ENCODE measurements at places on chromosomes 2 and 18.
A peak's percentile ranks its signal among the peaks of the same experiment; 100 is the strongest.

DNA sequence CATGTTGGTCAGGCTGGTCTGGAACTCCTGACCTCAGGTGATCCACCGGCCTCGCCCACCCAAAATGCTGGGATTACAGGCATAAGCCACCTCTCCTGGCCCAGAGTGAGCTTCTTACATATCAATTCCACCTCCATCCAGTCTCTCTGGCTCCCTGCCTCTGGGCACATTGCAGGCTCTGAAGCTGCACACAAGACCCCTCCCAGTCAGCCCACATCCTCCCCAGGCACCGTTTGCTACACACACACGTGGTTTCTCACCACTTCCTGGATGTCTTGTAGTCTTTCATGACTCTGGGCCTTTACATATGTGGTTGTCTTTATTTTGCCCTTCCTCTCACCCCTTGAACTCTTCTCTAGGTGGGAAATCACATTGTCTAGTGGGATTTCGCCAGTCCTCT, 64.0 kb upstream of the CABLES1 start:
- peak; percentile 52 for DNase-seq
- peaks cover 47% of the 10 kb centered on the region for H3K4me1 ChIP-seq
- no peaks in the 10 kb centered on the region for H3K36me3 ChIP-seq
- peak overlapping the region; percentile 83 for H3K4me3 ChIP-seq

DNA sequence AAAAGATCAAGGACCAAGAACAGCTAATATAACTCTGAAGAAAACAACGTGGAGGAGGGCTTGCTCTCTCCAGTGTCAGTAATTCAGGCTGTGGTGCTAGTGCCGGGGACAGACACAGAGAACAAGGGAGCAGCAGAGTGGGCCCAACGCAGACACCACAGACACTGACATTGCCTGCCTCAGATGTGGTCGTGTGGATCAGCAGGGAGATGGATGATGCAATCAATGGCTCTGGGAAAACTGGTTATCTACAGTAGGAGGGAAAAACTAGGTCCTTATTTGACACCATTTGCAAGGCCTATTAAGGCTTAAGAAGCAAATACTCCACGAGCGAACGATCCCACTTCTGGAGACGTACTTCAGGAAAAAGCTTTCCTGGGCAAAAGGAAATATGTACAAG, 36.1 kb downstream of the HDLBP start:
- no peak overlapping the region for H3K4me3 ChIP-seq
- no peak overlapping the region for H3K27ac ChIP-seq
- H3K4me1 ChIP-seq, result peaks cover 32% of the 10 kb centered on the region
- no peaks in the 10 kb centered on the region for H3K36me3 ChIP-seq
- DNase-seq, result no peak

DNA sequence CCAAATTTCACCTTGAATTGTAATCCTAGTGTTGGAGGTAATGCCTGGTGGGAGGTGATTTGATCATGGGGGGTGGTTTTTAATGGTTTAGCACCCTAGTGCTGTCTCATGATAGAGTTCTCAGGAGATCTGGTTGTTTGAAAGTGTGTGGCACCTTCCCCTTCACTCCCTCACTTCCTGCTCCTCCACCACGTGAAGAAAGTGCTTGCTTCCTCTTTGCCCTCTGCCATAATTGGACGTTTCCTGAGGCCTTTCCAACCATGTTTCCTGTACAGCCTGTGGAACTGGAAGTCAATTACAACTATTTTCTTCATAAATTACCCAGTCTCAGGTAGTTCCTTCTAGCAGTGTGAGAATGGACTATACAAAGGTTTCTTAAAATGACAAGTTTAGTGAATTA, 251.8 kb upstream of the NETO1 start:
- DNase-seq, result no peak
- no peak overlapping the region for H3K27ac ChIP-seq
- H3K4me1 ChIP-seq, result no peaks in the 10 kb centered on the region
- no peaks in the 10 kb centered on the region for H3K36me3 ChIP-seq

GRCh38 chr18:35110059-35110458, 68.8 kb downstream of the MAPRE2 start:
- H3K4me3 ChIP-seq, result no peak overlapping the region
- no peak overlapping the region for H3K27ac ChIP-seq
- DNase-seq, result no peak
- no peaks in the 10 kb centered on the region for H3K27me3 ChIP-seq
- peaks cover 37% of the 10 kb centered on the region for H3K4me1 ChIP-seq

DNA sequence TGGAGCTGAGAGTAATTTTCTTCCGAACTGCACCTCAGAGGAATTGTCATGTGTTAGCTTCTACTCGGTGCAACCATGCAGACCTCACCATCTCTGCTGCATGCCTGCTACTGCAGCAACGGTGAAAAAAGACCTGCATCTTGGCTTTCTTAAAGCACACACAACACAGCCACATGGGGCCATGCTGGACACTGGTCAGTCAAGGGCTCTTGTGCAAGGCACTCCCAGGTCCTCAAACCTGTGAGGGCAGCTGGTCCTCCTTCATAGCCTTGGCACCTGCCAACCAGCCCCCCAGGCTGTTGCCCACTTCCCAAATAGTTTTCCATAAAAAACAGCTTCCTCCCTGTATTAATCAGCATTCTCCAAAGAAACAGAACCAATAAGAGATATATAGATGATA, 113.5 kb upstream of the TEX51 start:
- H3K27ac ChIP-seq, result no peak overlapping the region
- peaks cover 32% of the 10 kb centered on the region for H3K27me3 ChIP-seq
- DNase-seq, result no peak
- peaks cover 2% of the 10 kb centered on the region for H3K4me1 ChIP-seq
- peaks cover 3% of the 10 kb centered on the region for H3K36me3 ChIP-seq

DNA sequence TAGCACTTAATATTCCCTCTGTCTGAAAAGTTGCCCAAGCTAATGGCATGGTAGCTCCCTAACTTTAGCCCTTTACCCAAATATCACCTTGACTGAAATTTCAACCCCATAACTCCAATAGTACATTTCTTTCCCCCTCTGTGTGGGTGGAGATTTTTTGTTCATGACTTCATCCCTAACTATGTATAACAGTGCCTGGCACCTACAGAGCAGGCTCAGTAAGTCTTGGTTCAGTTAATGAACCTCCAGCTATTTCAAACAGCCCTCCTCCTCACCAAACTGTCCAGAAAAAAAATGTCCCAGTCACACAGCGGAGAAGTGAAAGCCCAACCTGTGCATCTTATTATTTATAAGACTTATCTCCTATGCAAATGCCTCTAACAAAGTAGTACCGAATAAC, 18.6 kb downstream of the BUB1 start:
- H3K4me3 ChIP-seq, result no peak overlapping the region
- H3K27me3 ChIP-seq, result no peaks in the 10 kb centered on the region
- no peak for DNase-seq
- no peaks in the 10 kb centered on the region for H3K36me3 ChIP-seq

- no peak for DNase-seq
- peaks cover 23% of the 10 kb centered on the region for H3K27me3 ChIP-seq
- peaks cover 5% of the 10 kb centered on the region for H3K4me1 ChIP-seq
- no peak overlapping the region for H3K27ac ChIP-seq
- no peak overlapping the region for H3K4me3 ChIP-seq
These were observed 42.1 kb upstream of the ARHGAP25 start for GRCh38 chr2:68692511-68692910.

- H3K4me3 ChIP-seq, result no peak overlapping the region
- H3K36me3 ChIP-seq, result no peaks in the 10 kb centered on the region
- no peaks in the 10 kb centered on the region for H3K27me3 ChIP-seq
- no peak for DNase-seq
- H3K27ac ChIP-seq, result no peak overlapping the region
- no peaks in the 10 kb centered on the region for H3K4me1 ChIP-seq
These were observed 34.9 kb downstream of the LAMA1 start for GRCh38 chr18:7082671-7083070.

DNA sequence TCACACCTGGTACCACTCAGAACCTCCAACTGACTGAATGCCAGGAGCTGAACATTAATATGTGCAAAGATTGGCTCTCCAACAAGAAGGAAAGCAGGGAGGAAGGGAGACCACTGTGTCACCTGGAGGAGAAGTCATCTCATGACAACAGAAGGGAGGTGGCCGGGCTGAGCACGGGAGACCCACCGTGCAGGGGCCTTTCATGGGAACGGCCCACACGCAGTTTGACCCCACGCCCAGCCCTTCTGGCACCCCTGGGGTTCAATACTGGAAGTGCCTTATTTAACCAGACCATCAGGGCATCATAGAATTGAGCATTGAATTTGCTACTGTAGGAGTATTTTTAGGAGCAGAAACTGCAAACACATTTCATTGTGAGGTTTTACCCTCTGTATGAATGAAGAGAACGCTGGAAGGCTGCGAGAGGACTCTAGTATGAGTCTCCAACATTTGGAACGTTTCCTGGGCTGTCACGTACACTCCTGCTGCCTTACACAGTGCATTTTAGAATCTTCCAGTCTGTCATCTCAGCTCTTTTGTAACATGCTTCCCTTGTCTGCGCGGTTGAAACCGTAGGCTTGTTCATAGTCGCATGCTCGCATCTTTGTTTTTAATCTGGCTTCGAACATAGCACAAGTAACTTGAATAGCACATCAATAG, 132.1 kb downstream of the NFATC1 start:
- H3K4me3 ChIP-seq, result no peak overlapping the region
- H3K27ac ChIP-seq, result no peak overlapping the region
- H3K27me3 ChIP-seq, result no peaks in the 10 kb centered on the region
- no peak for DNase-seq
- peaks cover 4% of the 10 kb centered on the region for H3K36me3 ChIP-seq
- H3K4me1 ChIP-seq, result peaks cover 26% of the 10 kb centered on the region

GRCh38 chr2:68943581-68944568, 8.8 kb downstream of the GKN2 start:
- no peak for DNase-seq
- H3K27ac ChIP-seq, result no peak overlapping the region
- H3K27me3 ChIP-seq, result peaks cover 45% of the 10 kb centered on the region
- H3K4me3 ChIP-seq, result no peak overlapping the region
- H3K4me1 ChIP-seq, result peaks cover 5% of the 10 kb centered on the region

DNA sequence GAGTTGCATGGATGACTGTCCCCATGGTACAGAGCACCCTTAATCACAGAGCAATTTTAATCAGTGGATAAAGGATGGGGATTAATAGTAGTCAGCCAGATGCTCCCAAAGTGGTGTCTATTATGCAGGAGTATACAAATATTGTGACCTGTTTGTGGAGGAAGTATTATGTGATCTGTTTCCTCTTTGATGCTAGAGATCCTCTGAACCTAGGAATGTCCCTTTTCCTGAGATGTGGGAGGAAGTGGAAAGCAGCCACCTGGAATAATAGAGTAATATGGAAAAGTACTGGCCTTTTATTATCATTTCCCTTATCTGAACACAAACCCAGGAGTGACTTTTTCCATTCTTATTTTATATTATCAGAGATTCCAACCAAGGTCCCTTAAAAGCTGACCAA, 94.2 kb upstream of the EFEMP1 start:
- peaks cover 12% of the 10 kb centered on the region for H3K27me3 ChIP-seq
- no peaks in the 10 kb centered on the region for H3K36me3 ChIP-seq
- H3K4me3 ChIP-seq, result no peak overlapping the region
- H3K27ac ChIP-seq, result no peak overlapping the region

DNA sequence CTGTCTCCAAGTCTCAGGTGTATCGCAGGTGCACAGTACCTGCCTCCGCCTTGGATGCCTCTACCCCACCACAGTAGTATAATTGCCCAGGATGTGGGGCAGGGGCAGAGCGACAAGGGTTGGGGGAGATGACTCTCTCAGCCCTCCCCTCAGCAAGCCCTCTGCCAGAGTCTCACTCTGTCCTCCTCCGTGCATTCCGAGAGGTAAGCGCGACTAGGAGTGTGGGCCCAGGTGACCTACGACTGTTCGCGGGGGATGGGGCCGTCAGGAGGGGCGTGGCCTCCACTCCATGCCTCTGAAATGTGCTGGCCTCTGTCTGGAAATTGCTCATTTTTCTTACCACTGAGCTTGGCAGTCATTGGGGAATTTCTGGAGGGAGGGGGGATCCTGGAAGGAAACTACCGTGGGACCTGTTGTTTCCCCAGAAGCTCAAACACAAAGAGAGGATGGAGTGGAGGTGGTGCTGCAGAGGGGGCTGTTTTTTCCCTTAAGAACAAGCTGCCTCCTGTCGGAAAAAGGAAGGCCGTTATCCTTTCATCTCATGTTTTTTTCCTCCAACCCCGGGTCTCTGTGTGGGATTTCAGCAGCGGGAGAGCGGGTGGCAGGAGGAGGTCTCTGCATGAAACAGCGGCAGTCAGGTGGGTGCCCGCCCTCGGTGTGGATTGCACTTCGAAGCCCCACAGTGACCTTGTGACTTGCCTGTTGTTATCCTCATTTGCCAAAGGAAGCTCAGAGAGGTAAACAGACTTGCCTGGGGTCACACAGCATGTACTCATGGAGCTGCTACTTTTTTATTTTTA, 13.0 kb upstream of the RALB start:
- H3K36me3 ChIP-seq, result peaks cover 3% of the 10 kb centered on the region
- H3K4me3 ChIP-seq, result no peak overlapping the region
- H3K27me3 ChIP-seq, result peaks cover 7% of the 10 kb centered on the region
- DNase-seq, result no peak

GRCh38 chr18:59612381-59612780, 84.8 kb downstream of the CCBE1 start:
- H3K27ac ChIP-seq, result no peak overlapping the region
- no peak for DNase-seq
- no peaks in the 10 kb centered on the region for H3K36me3 ChIP-seq
- H3K4me1 ChIP-seq, result no peaks in the 10 kb centered on the region
- H3K4me3 ChIP-seq, result no peak overlapping the region

GRCh38 chr18:75143851-75144250, 65.1 kb downstream of the PTGR3 start:
- peaks cover 11% of the 10 kb centered on the region for H3K27me3 ChIP-seq
- no peak overlapping the region for H3K27ac ChIP-seq
- DNase-seq, result no peak
- peaks cover 3% of the 10 kb centered on the region for H3K4me1 ChIP-seq

DNA sequence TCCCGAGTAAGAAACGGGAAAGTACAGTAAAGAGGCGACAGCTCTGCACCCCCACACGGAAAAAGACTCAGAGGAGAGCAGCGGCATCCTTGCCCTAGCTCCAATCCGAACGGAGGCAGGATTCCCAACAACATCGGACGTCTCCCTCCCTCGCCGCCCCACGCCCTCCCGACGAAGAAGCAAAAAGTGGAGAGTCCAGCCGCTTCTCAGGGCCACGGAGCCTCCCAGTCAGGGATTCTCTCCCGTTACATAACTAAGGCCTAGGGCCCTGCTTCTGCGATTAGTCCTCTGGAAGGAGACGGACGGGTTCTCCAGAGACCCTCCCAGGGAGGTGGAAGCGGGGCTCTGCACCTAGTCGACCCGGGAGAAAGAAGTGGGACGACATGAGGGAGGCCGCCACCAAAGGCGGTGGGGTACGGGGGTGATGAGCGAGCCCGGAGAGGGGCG, 587 bp downstream of the SUMO1 start:
- H3K27me3 ChIP-seq, result no peaks in the 10 kb centered on the region
- peaks cover 28% of the 10 kb centered on the region for H3K4me1 ChIP-seq
- peak overlapping the region; percentile 98 for H3K4me3 ChIP-seq
- peaks cover 2% of the 10 kb centered on the region for H3K36me3 ChIP-seq
- H3K27ac ChIP-seq, result peak overlapping the region; percentile 93
- peak; percentile 10 for DNase-seq

DNA sequence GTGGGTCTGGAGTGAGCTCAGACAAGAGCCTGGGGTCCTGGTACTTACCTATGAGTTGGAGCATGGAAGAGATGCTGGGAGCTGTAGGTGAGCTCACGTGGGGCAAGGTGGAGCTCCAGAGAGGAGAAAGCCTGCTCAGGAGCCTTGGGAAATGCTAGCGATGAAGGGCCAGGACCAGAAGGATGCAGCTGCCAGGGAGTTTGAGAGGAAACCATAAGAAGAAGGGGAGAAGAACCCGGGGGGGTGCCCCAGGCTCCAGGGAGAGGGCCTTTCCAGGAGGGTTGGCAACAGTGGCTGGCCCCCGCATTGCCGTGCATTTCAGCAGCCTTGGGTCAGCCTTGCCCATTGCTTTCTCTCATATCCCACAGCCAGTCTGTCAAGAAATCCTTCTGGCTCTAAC, 268.7 kb downstream of the GLI2 start:
- H3K27me3 ChIP-seq, result peaks cover 5% of the 10 kb centered on the region
- no peak overlapping the region for H3K4me3 ChIP-seq
- H3K36me3 ChIP-seq, result no peaks in the 10 kb centered on the region
